Endothelial cell of umbilical vein (primary cell): ENCODE measurements at places on chromosomes 6 and 20.

DNA sequence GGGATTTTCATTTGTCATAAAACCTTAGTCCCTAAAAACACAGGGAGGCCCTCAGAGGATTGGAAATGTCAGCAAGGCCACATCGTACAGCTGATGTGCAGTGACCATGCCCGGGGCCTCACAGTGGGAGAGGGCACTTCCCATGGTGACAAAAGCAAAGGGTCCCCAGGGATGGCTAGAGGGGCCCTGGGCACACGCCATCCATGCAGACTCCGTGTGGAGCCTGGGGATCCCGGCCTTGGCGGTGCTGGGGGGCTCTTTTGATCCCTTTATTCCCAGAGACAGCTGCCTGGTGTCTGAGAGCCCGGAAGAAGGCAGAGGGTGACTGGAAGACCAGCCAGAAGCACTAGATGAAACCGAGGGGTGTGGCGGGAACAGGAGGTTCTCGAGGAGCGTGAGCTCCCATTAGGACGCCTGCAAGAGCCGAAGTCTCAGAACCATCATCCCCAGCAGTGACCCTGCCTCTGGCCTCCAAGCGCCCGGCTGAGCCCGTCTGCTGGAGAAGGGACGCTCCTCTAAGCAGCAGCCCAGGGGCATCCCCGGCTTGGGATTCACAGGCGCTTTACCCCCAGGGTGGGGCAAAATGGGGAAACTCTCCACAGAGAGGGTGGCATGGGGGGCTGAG is 49.1 kb upstream of the FRMD1 start:
- no peak for DNase-seq

DNA sequence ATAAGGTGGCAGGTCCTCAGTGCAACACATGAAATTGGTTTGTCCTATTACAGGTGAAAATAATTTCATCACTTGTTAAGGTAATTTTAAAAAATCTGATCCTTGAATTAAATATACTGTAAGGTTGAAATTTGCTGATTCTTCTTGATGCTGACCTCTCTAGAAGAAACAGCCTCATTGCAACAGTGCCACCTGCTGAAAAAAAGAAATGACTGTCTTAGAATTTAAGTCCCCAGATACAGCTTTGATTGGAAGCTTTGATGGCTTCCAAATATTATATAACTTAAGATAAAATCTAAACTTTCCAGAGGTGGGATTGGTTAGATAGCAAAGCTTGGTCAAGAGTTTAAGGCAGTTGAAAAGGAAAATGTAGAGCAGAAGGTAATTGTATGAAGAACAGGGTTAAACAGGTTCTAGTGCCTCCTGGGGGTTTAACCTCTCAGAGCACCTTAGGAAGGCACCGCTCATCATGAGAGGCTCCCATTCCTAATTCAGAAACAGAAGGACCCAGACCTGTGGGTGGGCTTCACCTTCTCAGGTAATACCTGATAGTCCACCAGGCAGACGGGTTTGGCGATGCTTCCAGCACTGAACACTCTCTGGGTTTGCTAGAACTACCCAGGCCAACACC is 401.0 kb downstream of the PAX1 start:
- DNase-seq, result no peak

- DNase-seq, result no peak
Measured at GRCh38 chr6:5121479-5121878, 36.3 kb downstream of the PPP1R3G start.

- DNase-seq, result no peak
Measured at GRCh38 chr6:167921831-167922230, 75.6 kb upstream of the KIF25 start.

- DNase-seq, result no peak
Measured at GRCh38 chr20:47251154-47252020, 105.1 kb downstream of the ZMYND8 start.

GRCh38 chr20:2086177-2086979 is 15.2 kb upstream of the STK35 start:
- no peak for DNase-seq

- DNase-seq, result peak; percentile 91
Measured at GRCh38 chr6:107957308-107957908, 600 bp downstream of the SEC63 start.

GRCh38 chr20:2295886-2296515 is at the start of gene TGM3:
Gene TGM3, plus strand, starts transcription at chr20:2296001. Its CDS starts 63 bp downstream, at chr20:2296064.
- DNase-seq, result no peak

GRCh38 chr6:139448051-139448649 is 73.7 kb upstream of the CITED2 start:
- no peak for DNase-seq

- peak; percentile 79 for DNase-seq
Measured at GRCh38 chr6:113414511-113414910, 442.6 kb upstream of the MARCKS start.

DNA sequence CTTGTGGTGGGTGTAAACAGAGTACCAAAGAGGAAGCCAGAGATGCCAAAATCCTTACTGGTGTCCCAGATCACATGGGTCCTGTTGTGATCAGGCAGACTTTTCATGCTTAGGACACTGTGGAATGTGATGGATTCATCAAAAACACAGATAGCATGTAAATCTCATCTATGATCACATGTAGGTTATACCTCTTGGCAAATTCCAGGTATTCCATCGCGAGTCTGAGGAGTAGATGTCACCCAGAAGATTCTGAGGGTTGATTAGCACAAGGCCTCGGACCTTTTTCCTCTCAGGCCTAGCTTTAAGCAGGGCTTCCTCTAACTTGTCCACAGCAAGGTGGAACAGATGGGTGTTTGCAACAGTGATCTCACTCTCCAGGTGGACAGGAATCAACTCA is 28.3 kb upstream of the SSR1 start:
- DNase-seq, result no peak

GRCh38 chr6:167056370-167056769 is 57.2 kb downstream of the CEP43 start:
- DNase-seq, result no peak

DNA sequence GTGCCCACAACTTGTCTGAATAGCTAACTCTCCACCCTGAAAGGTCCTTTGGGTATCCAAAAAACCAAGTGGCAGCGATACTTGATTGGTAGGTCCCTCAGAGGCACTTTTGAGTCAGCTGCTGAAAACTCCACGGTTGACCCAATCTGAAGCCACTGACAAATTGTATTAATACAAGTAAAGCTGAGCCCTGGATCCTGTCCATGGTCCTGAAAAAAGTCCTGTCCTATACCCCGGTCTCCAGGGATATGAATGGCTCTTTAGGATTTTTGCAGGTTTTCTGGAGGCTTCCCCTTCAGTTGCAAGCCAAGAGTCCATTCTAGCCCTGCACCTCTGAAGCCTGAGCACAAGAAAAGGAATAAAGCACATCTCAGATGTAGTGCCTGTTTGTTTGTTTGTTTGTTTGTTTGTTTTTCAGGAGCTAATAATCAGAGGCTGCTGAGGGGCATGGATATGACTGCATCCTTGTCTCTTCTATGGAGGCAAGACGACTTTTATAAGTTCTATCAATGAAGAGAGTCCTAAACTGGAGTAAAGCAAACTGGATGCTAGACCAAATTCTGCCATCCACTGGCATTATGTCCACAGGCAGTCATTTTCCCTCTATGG is 1.7 kb upstream of the SLC12A5 start:
- DNase-seq, result peak; percentile 37

- no peak for DNase-seq
Measured at GRCh38 chr6:140414966-140415620, 1040.6 kb upstream of the CITED2 start.

DNA sequence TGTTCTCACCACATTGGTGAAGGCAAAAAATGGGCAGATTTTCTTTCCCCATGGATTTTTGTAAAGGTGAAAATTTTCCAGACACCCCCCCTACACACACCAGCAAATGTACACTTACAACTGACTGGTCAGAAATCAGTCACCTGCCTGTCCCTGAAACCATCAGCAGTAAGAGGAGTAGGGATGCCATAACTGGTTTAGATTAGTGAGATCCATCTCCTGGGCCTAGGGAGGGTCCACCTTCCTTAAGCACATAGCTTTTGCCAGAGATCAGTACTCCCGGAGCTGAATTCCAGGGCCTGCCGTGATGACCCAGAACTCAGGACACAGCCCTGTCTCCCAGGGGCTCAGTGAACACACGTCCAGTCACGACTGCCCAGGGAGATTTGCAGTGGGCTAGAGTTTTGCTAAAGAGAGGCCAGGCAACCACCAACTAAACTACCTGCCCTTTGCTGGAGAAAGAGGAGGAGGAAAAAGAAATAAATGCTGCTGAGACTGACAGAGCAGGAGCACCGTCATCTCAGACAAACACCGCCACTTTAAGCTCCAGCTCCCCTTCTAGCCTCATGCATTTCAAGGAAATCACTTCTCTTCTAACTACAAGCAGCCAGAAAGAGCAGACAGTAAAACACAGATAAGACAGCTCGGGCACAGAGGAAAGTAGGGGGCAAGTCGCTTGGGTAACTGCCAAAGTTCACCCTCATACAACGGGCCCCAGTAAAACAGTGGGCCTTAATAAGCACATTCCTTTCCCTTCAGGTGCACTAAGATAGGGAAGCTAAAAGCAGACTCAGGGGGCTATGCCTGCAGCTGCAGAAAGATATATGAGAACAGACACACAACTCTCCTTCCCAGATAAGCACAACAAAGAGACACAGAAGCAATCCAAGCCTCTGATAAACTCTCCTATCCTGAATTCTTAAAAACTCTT is 82.6 kb upstream of the SPTLC3 start:
- peak; percentile 7 for DNase-seq

DNA sequence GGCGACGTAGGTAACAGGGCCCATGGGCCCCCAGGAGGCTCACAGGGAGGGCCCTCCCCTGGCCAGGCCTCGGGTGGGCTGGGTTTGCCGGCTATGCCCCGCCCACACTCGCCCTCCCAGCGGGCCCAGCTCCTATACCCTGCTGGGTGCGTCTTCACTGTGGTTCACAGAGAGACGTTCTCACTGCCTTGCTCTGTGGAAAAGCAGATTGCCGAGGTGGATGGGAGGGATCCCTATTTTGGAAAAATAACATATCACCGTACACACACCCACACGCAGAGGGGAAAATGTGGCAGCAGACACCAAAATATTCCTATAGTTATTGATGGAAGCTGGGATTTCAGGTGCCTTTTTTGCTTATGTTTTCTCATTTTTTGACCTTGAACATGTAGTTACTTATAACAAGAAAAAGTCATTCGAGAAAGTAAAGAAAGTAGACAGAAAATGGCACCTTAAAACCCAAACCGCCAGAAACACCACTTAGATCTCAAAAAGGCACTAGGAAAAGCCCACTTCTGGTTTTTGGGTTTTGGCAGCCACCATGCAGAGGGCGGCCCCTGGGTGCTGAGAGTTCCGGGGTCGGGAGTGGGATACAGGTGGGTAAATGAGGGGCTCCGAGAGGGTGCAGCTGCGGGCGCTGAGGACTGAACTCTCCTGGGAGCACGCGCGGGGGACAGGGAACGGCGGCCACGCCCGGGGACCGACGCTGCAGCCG is 49.4 kb downstream of the TMEM242 start:
- DNase-seq, result no peak

- no peak for DNase-seq
Measured at GRCh38 chr6:16292942-16293341, 54.6 kb downstream of the GMPR start.

DNA sequence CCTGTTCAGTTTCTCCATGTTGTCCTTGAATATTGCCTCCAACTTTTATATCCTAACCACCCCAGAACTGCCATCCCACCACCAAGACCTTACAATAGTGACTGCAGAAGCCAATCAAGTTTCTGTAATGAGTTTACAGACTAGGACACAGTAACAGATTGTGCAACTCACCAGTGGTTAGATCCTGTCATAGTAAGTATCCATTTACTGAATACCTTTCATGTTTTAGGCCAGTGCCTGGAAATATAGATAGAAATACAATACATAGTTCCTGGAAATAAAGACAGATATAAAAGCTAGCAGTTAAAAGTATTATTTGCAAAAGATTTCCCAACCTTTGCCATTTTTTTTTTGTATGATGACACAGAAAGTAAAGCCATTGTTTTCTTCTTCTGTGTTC is 471.8 kb upstream of the BTBD3 start:
- DNase-seq, result no peak

DNA sequence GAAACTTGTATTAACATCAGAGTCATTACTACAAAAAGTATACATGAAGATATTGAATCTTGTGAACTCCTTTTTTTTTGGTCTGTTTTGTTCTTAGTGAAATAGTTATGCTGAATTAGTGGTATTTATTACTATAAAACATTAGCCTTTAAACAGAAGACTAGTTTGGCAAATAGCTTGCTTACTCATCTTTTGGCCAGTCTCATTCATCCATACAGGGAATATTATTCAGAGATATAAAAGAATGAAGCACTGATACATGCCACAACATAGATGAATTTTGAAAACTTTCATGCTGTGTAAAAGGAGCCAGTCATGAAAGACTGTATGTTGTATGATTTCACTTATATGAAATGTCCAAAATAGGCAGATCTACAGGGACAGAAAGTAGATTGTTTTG is 205.9 kb downstream of the ZFAND3 start:
- DNase-seq, result no peak

DNA sequence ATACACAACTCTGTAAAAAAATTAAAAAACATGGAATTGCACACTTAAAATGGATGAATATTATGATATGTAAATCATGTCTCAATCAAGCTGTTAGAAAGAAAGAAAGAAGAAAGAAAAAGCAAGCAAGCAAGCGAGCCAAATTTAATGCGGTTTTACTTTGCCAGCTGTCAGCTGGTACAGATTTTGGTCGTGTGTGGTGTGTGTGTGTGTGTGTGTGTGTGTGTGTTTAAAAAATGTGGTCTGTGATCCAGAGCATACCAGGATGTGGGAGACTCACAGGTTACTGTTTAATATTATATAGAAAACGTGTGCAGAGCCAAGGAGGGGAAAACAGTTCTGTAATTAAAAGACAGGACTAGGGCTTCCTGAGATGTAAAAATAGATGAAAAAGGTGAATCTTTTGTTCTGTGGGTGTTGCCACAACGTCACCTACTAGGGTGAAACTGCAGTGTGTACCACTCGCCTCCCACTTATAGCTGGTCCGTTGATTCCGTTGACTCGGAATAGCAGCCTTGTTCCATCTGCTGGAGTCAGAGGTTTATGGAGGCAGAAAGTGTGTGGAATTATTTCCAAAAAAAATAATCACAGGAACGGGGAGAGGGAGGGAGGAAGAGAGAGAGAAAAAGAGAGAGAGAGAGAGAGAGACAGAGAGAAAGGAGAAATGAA is 197.7 kb downstream of the BCAS1 start:
- DNase-seq, result no peak

GRCh38 chr6:148212366-148212765 is 130.3 kb upstream of the SASH1 start:
- no peak for DNase-seq

GRCh38 chr6:106885679-106886078 is 88.8 kb downstream of the CD24 start:
- no peak for DNase-seq
